ENCODE measurements at places on chromosomes 1 and 21.

GRCh38 chr1:64484651-64485050, 14.7 kb downstream of the CACHD1 start:
- no peak for DNase-seq

DNA sequence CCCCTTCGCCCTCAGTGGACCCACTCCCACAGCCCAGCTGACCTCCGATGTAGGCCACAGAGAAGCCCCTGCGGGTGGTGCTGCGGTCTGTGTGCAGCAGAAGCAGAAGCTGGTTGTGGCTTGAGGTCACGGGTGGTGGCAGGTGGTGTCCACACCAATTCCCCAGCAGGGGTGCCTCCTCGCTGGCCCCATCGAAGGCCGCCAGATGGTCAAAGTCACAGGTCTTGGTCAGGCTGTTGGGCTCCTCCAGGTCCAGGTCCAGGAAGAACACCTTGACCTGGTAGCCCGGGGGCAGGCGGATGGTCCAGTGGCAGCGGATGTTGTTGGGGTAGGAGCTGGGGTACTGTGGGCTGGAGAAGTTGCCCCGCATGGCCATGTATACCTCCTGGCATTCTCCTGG, 13.1 kb downstream of the CDCP2 start:
- no peak for DNase-seq

GRCh38 chr1:199081739-199082138, 442.9 kb downstream of the PTPRC start:
- peak; percentile 78 for DNase-seq

DNA sequence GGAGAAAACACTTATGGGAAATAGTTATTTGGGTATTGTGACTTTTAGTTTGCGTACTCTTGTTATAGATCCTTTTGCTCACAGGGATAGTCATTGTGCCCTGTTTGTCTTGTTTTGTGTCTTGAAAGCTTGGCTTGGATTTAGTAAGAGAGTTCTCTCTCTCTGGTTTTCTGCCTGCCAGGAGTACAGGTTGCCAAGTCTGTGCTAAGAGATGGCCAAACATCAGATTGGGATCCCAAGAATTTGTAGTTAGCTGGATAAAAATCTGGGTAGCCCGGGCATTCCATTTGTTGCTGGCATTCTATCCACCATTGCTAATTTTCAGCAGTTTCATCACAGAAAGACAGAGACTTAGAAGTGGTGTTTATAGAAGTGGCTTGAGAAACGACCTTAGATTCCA, 222.2 kb downstream of the NRIP1 start:
- no peak for DNase-seq

GRCh38 chr1:28501925-28502324, 3.9 kb upstream of the RCC1 start:
- no peak for DNase-seq

DNA sequence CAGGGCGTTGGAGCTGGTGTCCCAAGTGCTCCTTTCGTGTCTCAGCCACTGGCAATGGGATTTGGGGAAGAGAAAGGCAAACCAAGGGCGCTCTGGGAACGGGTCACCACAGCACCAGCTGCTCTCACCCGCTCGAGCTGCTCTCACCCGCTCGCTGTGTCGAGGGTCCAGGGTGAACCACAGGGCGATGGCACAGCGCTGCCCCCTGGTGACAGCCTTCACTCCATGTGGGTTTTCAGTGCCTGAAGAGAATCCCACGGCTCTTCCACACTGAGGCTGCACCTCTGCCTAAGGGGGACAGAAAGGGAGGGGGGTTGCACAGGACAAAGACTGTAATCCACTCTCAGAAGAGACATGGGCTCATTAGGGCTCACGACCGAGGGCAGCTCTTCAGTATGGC, 7.1 kb upstream of the CLDN19 start:
- DNase-seq: no peak

GRCh38 chr1:239812580-239812979, 279.1 kb upstream of the FMN2 start:
- DNase-seq: no peak

GRCh38 chr1:32806910-32807523, 10.1 kb downstream of the YARS1 start:
- DNase-seq: no peak

GRCh38 chr1:169680377-169681019, 30.9 kb downstream of the SELL start:
- peak; percentile 73 for DNase-seq

DNA sequence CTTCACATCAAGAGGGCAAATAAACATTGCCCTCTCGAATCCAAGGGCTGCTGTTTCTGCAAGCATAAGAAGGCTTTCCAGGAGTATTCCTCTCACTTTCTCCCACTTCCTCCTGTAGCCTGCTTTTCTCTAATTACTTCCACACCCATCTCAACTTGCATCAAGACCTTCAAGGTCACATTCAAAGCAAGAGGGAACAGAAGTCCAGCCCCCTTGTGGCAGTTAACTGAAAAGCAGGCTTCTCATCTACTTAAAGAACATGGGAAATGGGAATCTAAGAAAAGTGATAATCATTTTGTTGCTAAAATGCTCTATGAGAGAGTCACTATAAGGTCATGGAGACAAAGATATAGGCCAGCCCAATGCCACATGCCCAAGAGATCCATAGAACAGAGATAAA, 874.4 kb downstream of the KCNT2 start:
- no peak for DNase-seq

DNA sequence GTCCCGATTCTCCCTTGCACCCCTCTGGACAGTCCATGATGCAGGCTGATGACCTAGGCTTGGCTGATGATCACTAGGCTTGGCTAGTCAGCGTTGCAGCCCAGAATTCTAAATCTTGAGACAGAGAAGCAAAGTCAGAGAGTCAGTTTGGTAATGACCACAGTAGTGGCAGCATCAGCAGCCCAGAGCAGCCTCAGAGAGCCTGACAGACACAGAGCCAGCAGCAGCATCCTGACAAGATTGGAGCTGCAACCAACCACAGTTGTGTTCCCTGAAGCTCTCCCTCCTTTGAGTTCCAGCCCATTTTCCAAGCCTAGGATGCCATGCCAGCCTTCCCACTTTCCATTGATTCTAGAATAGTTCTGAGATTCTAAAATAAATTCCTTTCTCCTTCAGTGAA, 16.8 kb upstream of the ITLN1 start:
- no peak for DNase-seq

GRCh38 chr1:223129229-223129901, 13.7 kb downstream of the TLR5 start:
- no peak for DNase-seq

- no peak for DNase-seq
Observed at GRCh38 chr1:101308935-101309333, 72.1 kb downstream of the S1PR1 start.

GRCh38 chr21:21860888-21861287, 862.7 kb downstream of the NCAM2 start:
- no peak for DNase-seq

- no peak for DNase-seq
Observed at GRCh38 chr1:184407816-184408510, 21.1 kb downstream of the C1orf21 start.

DNA sequence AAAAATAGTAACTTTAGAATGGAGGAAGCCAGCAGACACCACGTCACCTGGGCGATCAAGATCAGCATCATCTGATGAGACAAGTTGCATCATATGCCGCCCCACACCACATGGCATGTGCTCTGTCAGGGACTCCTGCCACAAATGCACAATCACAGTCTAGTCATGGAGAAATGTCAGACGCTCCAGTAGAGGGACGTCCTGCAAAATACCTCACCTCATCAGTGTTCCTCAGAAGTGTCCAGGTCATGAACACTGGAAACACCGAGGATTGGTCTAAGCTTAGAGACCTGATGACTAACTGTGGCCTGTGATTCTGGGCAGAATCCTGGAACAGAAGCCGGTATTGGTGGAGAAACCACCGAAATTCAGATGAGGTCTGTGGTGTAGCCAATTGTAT, 14.3 kb downstream of the ADARB1 start:
- DNase-seq: no peak

- no peak for DNase-seq
Observed at GRCh38 chr21:38472412-38473108, 25.7 kb downstream of the ERG start.

DNA sequence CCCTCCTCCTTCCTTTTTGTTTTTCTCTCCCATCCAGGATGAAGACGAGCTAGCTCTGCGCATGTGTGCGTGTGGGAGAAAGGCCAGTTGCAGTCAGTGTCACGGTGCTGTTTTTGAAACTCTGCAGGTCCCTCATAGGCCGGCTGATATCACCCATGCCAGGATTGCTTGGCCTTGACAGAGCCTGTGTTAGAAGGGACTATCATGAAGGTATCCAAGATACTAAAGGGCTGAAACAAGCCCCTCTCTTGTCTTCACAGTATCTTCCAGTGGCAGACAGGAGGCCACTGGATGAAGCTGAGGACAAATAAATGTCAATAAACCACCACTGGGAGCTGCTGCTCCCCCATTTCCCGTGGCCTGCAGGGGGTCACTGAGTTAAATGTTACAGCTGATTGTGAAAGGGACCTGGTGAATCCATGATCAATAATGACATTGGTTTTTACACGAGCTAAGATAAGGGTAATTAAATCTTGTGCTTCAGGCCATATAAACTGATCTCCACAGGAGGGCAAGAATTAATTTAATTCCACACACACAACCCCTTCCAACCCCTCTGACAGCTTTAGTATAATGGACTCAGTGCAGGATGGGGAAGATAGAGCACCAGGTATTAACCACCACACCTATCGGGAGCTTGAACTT, 64.6 kb upstream of the TARBP1 start:
- DNase-seq: no peak
